Naive thymus-derived CD4-positive, alpha-beta T cell (primary cell): ENCODE measurements at places on chromosomes 6 and 20. TPM values are rescaled to one million over a fixed set of nuclear protein-coding genes. Genes with fewer than 3 reads are reported as not detected.

- no peaks in the 10 kb centered on the region for H3K27me3 ChIP-seq
- no peaks in the 10 kb centered on the region for H3K4me1 ChIP-seq
- no peak overlapping the region for H3K27ac ChIP-seq
- H3K36me3 ChIP-seq: no peaks in the 10 kb centered on the region
- no peak for DNase-seq
Observed at GRCh38 chr6:125346201-125346925, 44.6 kb upstream of the HDDC2 start.

- DNase-seq: no peak
- H3K4me1 ChIP-seq: no peaks in the 10 kb centered on the region
Observed at GRCh38 chr20:49854190-49854875, 41.7 kb downstream of the SLC9A8 start.

- H3K27ac ChIP-seq: no peak overlapping the region
- no peak overlapping the region for H3K4me3 ChIP-seq
- no peaks in the 10 kb centered on the region for H3K27me3 ChIP-seq
Observed at GRCh38 chr6:118746145-118746824, 94.9 kb upstream of the CEP85L start.

DNA sequence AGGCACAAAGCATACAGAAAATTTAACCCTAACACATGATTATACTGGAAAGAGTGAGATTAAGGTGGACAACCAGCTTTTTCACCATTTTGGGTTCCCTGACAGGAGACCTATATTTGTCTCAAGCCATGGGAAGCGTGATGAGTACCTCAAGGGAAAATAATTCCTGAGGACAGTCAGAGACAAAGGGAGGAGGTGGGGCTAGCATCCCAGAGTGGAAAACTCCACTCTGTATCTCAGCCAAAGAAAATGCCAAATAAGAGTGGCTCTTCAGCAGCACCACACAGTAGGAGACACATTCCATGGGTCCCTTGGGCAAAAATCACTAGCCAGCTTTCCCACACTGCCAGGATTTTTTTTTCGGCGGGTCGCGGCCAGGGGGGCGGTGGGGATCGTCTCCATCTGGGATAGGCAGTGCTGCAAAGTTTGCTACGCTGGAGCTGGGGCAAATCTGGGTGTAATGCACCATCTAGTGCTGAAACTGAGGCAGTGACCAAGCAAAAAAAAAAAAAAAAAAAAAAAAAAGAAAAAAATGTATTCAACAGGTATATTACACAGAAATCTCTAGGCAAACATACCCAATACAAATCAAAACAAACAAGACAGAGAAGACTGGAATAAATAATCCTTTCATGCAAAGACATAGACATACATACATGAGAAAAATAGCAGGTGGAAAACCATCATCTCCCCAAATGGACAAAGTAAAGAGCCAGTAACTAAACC is 77.3 kb upstream of the SLC35F1 start:
- no peak for DNase-seq
- H3K4me1 ChIP-seq: no peaks in the 10 kb centered on the region
- no peaks in the 10 kb centered on the region for H3K27me3 ChIP-seq
- H3K27ac ChIP-seq: no peak overlapping the region
- no peak overlapping the region for H3K4me3 ChIP-seq

DNA sequence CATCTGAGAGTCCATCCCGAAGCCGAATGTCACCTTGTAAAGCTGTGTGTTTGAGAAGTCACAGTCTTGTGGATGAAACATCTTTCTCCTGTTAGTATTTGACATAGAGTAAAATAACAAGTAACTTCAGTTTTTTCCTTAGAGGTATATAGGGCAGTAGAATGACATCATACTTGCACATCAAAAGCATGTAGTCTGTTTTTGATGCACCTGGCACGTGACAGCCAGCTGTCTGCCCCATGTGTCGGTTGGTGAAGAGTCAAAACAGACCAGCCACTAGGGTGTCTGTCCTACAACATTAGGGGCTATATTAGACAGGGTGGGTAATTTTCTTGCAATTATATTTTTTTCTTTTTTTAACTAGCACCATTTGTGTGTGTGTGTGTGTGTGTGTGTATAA is 70.2 kb downstream of the SNX9 start:
- H3K4me3 ChIP-seq: no peak overlapping the region
- H3K27me3 ChIP-seq: no peaks in the 10 kb centered on the region
- H3K36me3 ChIP-seq: no peaks in the 10 kb centered on the region
- H3K4me1 ChIP-seq: peaks cover 32% of the 10 kb centered on the region
- peak; percentile 62 for DNase-seq
- H3K27ac ChIP-seq: peak overlapping the region; percentile 61

DNA sequence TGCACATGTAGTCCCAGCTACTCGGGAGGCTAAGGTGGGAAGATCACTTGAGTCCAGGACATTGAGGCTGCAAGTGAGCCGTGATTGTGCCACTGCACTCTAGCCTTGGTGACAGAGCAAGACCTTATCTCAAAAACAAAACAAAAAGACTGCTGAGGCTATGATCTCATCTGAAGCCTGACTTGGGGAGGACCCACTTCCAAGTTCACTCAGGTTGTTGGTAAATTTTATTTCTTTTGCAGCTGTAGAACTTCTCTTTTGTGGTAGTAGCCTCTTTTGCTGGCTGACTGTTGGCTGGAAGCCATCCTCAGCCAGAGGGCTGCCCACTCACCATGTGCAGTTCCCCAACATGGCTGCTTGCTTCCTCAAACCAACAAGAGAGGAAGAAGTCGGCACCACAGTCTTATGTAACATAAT is 36.8 kb upstream of the ME1 start:
- H3K36me3 ChIP-seq: no peaks in the 10 kb centered on the region
- DNase-seq: no peak
- no peaks in the 10 kb centered on the region for H3K4me1 ChIP-seq
- no peaks in the 10 kb centered on the region for H3K27me3 ChIP-seq
- H3K27ac ChIP-seq: no peak overlapping the region

GRCh38 chr6:17392978-17393891 is at the start of gene CAP2:
Gene CAP2 (plus strand): TSS chr6:17393595. CDS start chr6:17421556, 27,961 bp downstream.
- DNase-seq: peak; percentile 1
- H3K27ac ChIP-seq: no peak within 1 kb of the TSS
- H3K4me3 ChIP-seq: no peak within 1 kb of the TSS
- no peaks in the 10 kb centered on the region for H3K27me3 ChIP-seq
- H3K36me3 ChIP-seq: no peaks in the 10 kb centered on the region

- H3K27ac ChIP-seq: no peak overlapping the region
- DNase-seq: no peak
- no peaks in the 10 kb centered on the region for H3K36me3 ChIP-seq
- no peaks in the 10 kb centered on the region for H3K4me1 ChIP-seq
- no peaks in the 10 kb centered on the region for H3K27me3 ChIP-seq
- no peak overlapping the region for H3K4me3 ChIP-seq
Observed at GRCh38 chr6:36245572-36246061, 24.2 kb upstream of the PNPLA1 start.

DNA sequence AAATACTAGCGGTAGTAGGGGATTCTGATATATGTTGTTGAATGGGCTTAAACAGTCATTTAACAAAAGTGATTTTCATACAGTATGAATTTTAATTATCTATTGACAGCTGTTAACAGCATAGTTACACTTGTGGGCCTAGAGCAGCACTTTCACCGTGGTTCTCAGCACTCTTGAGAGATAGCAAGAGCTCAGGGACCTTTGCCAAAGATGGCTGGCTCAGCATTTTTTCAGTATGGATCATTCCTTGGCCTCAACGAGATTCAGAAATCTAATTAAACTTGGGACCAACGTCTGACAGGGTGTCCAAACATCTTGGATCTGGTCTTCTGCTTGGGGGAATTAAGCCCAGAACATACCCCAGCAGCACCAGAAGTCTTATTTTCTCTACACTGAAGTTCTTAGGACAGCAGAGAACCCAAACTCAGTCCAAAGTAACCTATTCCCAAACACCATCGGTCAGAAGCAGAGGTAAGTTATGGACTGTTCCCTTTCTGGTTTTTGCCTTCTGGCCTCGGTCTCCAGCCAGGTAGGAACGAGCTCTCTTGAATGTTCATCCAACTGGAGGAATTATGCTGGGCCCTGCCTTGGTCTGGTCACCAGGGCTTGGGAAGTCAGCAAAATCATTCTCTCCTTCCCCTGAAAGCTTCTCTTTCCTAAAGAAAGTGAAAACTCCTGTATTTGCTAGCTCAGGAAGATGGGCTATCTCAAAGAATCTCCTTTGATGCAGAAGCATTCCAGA is 25.7 kb downstream of the PRPH2 start:
- H3K36me3 ChIP-seq: no peaks in the 10 kb centered on the region
- H3K27ac ChIP-seq: no peak overlapping the region
- no peaks in the 10 kb centered on the region for H3K27me3 ChIP-seq

- no peak for DNase-seq
- H3K27ac ChIP-seq: no peak overlapping the region
- H3K27me3 ChIP-seq: no peaks in the 10 kb centered on the region
Observed at GRCh38 chr6:111646942-111647341, 41.3 kb upstream of the TRAF3IP2 start.

Gene HLA-DOA
- 5.5 TPM for total RNA-seq

Gene TBXT
- total RNA-seq: not detected

Gene COQ3
- 7.3 and 9.6 TPM in 2 replicates for total RNA-seq

Gene ARMC2
- total RNA-seq: 7.9 TPM

Gene EYS
- not detected in 2 replicates for total RNA-seq
